Stimulated activated CD8-positive, alpha-beta memory T cell treated with anti-CD3 and anti-CD28 coated beads, Interleukin-4, amount 100 ng/mL, for 4 hours (primary cell): ENCODE measurements at places on chromosomes 6 and 20.

DNA sequence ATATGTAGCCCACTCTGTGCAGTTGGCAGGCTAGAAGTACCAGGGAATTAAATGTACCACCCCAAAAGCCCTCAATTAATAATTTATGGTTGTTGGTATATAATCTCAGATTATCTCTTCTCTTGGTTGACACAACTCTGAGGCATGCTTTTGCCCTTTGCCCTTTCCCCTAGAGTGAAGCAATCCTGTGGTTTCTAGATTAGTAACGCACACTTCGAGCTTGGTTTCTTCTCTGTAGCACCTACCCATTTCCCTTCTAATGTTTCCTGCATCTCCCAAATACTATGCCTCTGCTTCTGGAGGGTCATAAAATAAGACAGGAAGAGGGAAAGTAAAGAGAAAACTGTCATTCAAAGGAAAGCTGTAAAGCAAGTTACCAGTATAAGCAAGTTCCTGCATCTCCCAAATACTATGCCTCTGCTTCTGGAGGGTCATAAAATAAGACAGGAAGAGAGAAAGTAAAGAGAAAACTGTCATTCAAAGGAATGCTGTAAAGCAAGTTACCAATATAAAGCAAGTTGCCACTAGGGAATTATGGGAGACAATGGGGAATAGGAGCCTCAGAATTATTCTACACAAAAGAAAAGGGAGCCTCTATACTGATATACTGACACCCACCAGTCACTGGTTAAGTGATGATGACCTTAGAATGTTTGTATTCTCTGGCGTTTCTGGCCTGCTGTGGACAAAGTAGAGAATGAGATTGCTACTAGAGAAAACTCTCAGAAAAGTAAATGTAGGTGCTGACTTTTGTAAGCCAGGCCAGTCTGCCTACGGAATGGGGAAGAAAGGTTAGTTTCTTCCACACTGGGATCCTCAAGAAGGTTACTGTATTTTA is 862.6 kb upstream of the MAN1A1 start:
- DNase-seq: no peak

- DNase-seq: no peak
Measured at GRCh38 chr6:8530785-8531435, 95.6 kb upstream of the SLC35B3 start.

DNA sequence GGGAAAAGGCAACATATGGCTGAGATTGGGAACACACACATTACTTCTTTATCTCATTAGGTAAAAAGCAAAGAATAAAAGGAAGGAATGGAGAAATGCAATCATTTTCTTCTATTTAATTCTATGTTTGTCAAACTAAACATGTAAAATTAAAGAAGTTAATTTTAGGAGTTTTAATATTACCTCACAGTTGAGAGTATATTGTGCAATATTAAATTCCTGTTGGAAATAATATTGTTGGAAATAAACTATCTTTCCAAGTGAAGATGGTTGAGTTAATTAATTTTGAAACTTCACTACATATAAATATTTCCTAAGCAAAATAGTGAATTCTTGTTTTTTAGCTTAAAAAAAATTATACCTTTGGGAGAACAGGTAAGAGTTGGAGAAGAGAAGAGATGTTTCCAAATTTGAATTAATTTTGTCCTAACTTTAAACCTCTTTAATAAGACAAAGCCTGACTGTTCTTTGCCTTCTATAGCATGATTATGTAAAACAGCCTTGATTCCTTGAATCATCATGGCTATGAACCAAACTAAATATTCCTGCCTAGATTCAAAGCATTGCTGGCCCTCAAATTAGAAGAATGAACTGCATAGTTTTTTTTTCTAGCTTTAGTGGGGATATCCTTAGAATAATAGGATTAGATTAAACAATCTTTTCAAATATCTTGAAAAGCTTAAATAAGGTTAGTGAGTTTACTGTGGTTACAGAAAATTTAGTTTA is 1349.1 kb upstream of the ADGRB3 start:
- no peak for DNase-seq

- no peak for DNase-seq
Measured at GRCh38 chr6:6663421-6664135, 75.1 kb downstream of the LY86 start.

DNA sequence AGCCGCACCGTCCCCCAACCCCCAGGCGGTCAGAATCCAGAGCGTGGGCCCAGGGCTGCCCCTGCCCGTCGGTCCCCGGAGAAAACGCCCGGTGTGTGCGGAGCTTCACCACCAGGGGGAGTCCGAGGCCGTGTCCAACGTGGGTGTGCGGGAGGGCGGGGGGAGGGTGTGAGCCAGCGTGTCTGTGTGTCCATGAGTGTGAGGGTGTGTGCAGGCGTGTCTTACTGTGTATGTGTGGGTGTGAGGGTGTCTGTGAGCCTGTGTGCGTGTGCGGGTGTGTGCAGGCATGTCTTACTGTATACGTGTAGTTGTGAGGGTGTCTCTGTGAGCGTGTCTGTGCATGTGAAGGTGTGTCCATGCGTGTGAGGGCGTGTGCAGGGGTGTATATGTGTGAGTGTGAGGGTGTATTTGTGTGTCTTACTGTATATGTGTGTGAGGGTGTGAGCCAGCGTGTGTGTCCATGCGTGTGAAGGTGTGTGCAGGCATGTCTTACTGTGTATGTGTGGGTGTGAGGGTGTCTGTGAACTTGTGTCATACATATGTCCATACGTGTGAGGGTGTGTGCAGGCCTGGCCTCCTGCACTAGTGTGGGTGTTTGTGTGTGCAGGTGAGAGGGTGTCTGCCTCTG is 24.6 kb upstream of the GATA5 start:
- peak; percentile 67 for DNase-seq

DNA sequence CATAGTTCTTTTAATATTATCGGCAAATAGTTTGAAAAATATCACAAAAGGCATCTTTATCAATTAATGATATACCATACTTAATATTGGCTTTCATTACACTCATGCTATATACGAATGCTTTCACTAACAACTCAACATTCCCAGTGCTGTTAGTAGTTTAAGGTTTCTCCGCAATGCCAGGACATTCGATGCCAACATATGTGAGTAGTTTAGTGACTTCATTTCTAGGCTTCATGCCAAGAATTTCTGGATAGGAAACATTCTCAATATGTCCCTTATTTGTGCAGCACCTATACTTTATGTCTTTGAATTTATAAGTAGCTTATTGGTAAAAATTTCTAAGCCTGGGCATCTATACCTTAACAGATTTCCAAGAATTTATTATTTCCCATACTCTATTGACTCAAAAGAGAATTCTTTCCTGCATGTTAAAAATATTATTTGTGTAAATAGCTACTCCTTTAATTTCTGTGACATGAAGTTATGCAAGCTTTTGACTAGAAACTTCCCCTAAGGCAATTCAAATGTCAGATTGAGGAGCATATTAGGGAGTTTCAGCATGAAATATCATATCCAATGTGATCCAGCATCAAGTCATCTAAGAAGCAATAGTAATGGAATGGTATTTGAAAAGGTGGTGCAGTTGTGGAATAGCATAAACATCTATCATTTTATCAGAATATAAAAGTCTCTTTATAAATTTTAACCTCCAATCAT is 236.0 kb upstream of the STXBP5 start:
- no peak for DNase-seq
